ENCODE measurements at places on chromosomes 1 and 21. TPM values are rescaled to one million over a fixed set of nuclear protein-coding genes. Genes with fewer than 3 reads are reported as not detected.

GRCh38 chr1:10604966-10605365 lies 130.2 kb downstream of the PEX14 start:
- DNase-seq = no peak

DNA sequence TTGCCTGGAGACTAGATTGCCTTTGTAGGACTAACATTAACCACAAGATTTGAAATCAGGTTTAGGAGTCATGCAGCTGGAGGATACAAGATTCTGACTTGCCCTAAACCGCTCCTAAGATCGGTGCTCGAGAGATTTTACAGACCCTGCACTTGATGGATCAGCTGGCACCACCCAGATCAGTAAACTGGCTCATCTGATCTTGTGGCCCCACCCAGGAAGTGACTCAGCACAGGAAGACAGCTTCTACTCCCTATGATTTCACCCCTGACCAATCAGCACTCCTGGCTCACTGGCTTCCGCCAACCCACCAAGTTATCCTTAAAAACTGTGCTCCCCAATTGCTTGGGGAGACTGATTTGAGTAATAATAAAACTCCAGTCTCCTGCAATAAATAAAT lies 876 bp upstream of the CATSPERE start:
- DNase-seq = no peak

DNA sequence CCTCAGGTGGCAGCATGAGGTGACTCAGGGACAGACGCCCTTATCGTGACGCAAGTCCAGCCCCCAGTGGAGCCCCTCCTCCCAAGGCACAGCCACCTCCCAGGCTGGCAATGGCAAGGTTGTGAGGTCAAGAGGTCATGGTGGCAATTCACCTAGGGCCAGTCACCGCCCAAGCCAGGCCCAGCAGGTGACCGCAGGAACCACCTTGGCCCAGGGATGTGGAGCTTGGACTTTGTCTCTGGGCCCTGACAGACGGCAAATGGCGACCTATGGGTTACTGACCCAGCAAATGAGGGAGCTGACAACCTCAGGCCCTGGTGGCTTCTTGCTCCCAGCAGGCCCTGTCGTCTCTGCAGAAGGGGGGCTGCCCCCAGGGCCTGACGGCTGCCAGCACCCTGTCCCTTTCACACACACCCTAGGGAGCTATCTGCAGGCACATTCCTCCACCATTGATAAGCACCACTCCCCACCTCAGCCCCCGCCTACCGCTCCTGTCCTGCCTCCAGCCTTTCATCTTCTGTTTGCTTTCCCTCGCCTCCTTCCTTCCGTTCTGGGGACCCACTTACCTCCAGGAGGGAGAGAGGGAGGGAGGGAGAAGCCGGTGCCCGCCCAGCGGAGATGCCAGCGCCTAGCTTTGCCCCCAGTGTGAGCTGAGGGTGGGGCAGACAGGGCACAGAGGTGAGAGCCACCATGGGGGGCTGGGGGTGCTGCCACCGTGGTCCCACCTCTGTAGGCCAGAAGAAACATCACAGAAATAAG lies 12.1 kb downstream of the EPHA2 start:
- DNase-seq = no peak

DNA sequence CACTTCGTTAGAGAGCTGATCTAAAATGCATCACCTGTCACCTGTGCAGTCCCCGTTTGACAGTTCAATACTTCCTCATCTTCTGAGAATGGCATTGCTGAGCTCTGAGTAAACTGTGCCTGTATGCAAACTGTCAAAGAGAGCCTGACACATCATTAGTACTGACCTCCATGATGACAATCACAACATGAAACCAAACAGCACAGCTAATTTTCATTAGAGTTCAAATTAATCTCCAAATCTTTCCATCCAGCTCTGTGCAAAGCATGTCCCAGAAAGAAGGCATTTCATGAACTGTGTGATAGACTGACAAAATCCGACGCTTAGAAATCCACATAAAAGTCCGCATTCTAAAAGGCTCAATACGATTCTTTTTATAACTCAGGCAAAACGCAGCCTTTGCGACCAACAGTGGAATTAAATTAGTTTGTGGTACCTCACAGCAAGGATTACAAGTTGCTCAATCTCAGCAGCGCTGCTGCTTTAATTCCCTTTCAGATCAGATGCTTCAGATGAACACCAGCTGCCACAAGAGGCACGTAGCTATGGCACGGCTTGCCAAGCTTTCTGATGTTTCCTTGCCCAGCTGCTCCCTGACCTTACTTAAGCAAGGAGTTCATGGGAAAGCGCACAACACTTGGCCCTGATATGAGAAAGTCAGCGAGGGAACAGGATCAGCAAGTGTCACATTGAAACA lies 765.5 kb upstream of the PRMT6 start:
- DNase-seq = no peak

DNA sequence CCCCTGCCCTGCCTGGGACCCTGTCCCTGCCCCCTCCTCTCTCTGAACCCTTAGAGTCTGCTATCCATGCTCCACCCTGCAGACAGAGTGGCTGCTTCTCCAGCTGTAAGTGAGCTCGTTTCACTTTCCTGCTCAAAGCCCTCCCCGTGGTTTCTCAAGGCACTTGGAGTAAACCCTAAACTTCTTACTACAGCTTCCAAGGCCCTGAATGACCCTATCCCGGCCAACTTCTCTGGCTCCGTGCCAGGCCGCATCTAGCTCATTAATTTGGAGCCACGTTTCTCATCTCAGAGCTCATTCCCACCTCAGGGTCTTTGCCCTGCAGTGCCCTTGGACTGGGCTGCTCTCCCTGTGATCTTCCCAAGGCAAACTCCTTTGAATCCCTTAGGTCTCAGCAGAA lies 235.1 kb upstream of the RUNX1 start:
- peak; percentile 71 for DNase-seq

GRCh38 chr1:238898856-238899255 lies 487.5 kb upstream of the CHRM3 start:
- no peak for DNase-seq

The ADAMTS1 gene
- 59.3 TPM for total RNA-seq

The TMEM201 gene
- total RNA-seq = 17.4 TPM

The VANGL1 gene
- 6.5 TPM for total RNA-seq

The RASSF5 gene
- total RNA-seq = 5.3 TPM

- no peak for DNase-seq
Measured at GRCh38 chr21:33355996-33356395, 31.2 kb downstream of the IFNAR1 start.

DNA sequence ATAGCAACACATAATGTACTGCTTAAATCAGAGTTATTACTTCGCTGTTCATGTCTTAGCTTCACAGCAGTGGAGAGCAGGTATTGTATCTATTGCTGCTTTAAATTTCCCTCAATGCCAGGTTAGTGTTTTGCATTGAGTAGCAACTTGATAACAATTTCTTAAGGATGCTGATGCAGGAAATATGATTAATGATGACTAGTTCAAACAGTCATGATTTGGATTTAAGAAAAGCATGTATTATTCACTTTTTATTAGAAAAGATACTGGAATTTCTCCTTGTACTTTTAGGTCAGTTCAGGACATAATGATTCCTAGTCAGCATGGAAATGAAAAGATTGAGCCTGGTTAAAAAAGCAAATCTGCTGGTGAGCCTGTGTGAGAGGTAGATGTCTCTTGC lies 67.2 kb upstream of the ARHGAP29 start:
- no peak for DNase-seq

- DNase-seq = no peak
Measured at GRCh38 chr1:45009296-45009865, 1.7 kb downstream of the HECTD3 start.

DNA sequence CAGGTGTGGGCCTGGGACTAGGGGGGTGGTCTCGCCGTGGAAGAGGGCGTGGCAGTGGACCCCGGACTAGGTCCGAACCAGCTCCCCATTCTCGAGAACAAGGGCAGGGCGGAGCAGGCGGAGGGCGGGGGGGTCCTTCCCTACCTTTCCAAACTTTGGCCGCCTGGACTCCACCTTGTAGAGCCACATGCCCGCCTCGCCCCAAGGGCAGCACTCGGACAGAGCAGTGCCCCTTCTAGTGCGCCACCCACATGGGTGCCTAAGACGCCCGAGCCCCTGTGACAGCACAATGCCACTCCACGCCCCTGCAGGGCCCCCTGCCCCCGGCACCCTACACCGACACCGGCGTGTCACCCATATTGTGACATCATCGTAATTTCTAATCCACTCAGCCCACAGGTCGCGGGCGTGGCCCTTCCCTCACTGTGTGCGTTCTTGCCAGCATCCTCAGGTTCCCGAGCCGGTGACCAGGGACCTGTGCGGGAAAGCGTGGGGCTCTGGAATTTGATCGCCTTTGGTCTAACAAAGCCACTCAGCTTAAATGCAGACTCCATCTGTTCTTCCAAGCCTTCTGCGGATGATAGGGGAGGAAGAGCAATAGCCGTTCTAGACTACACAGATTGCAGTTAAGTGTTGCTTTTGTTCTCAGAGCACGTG lies 553 bp upstream of the STMN1 start:
- DNase-seq = no peak

GRCh38 chr1:46558141-46558963 lies 6.9 kb upstream of the KNCN start:
- no peak for DNase-seq

- no peak for DNase-seq
Measured at GRCh38 chr21:26835027-26835713, 10.0 kb downstream of the ADAMTS1 start.

The CLDN17 gene
- total RNA-seq = not detected

GRCh38 chr1:183693521-183693920 lies 40.4 kb upstream of the APOBEC4 start:
- no peak for DNase-seq

The AVPR1B gene
- not detected for total RNA-seq

- no peak for DNase-seq
Measured at GRCh38 chr1:219621047-219621786, 8.3 kb upstream of the ZC3H11B start.

- no peak for DNase-seq
Measured at GRCh38 chr1:199010933-199011332, 372.1 kb downstream of the PTPRC start.

DNA sequence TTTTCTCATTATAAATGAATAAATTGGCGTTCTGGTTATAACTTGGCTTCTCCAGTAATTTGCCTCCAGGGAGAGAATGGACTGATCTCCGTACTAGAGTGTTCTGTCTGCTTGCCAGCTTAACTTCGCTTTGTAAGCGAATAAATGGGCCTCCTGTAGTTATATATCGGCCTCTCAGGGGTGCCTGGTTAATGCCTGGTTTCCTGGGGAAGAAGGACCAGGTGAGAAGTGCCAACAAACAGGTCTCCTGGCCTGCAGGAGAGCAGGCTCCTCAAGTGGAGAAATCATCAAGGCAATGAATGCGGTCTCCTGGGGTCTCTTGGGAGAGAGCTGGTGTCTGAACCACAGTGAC lies 107.4 kb upstream of the SERBP1 start:
- DNase-seq = no peak

- peak; percentile 51 for DNase-seq
Measured at GRCh38 chr1:47797575-47797974, 199.6 kb downstream of the TRABD2B start.

GRCh38 chr1:93344886-93345632 lies 648 bp upstream of the DR1 start:
- no peak for DNase-seq

DNA sequence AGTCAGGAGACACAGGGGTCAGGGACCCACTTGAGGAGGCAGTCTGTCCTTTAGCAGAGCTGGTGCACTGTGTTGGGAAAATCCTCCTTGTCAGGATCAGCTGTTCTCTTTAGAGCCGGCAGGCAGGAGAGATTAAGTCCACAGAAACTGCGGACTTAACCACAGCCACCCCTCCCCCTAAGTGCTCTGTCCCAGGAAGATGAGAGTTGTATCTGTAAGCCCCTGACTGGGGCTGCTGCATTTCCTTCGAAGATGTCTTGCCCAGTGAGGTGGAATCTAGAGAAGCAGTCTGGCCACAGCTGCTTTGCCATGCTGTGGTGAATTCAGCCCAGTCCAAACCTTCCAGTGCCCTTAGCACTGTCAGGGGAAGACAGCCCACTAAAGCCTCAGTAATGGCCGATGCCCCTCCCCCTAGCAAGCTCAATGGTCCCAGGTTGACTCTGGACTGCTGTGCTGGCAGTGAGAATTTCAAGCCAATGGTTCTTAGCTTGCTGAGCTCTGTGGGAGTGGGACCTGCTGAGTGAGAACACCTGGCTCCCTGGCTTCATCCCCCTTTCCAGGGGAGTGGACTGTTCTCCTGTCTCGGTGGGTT lies 172.8 kb downstream of the ST6GALNAC3 start:
- no peak for DNase-seq
